ENCODE measurements at places on chromosomes 7 and 10. TPM values are rescaled to one million over a fixed set of nuclear protein-coding genes. Genes with fewer than 3 reads are reported as not detected.

The MUC12 gene
- 0.49 TPM for total RNA-seq

The STAG3 gene
- total RNA-seq: 1.3 TPM

The OPN1SW gene
- not detected for total RNA-seq

The C10orf62 gene
- total RNA-seq: not detected

The SPDYE9 gene
- total RNA-seq: not detected

The A1CF gene
- 36.0 TPM for total RNA-seq

The SMARCD3 gene
- total RNA-seq: 27.8 TPM

The MOGAT3 gene
- 6.3 TPM for total RNA-seq

The ZNF736 gene
- 6.1 TPM for total RNA-seq

The ITGB8 gene
- 4.6 TPM for total RNA-seq

The BTBD16 gene
- not detected for total RNA-seq

The HOXA3 gene
- 22.6 TPM for total RNA-seq
